Retina (tissue), 1 donor: ENCODE measurements at places on chromosomes 2 and 18.

DNA sequence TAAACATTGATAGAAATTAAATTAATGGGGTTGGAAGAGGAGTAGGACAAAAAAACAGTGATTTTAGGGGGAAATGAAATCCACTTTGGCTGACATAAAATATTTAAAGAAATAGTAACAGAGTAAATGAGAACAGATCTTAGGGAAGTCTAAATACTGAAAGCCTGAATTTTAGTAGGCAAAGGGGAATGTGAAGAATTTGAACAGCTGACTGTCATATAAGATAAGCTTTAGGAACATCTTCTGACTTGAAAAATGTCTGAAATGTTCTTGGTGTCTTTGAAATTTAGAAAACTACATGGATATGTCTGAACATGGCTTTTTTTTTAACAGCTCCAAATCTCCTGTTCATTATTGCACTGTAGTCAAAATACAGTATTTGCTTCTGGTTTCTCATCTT lies 150.3 kb downstream of the CALCRL start:
- DNase-seq, result no peak

GRCh38 chr2:234768608-234769196 lies 183.1 kb upstream of the SH3BP4 start:
- DNase-seq, result no peak

GRCh38 chr18:5451150-5451549 lies 92.6 kb downstream of the EPB41L3 start:
- DNase-seq, result no peak

GRCh38 chr2:223297788-223298187 lies 245.8 kb downstream of the KCNE4 start:
- no peak for DNase-seq

DNA sequence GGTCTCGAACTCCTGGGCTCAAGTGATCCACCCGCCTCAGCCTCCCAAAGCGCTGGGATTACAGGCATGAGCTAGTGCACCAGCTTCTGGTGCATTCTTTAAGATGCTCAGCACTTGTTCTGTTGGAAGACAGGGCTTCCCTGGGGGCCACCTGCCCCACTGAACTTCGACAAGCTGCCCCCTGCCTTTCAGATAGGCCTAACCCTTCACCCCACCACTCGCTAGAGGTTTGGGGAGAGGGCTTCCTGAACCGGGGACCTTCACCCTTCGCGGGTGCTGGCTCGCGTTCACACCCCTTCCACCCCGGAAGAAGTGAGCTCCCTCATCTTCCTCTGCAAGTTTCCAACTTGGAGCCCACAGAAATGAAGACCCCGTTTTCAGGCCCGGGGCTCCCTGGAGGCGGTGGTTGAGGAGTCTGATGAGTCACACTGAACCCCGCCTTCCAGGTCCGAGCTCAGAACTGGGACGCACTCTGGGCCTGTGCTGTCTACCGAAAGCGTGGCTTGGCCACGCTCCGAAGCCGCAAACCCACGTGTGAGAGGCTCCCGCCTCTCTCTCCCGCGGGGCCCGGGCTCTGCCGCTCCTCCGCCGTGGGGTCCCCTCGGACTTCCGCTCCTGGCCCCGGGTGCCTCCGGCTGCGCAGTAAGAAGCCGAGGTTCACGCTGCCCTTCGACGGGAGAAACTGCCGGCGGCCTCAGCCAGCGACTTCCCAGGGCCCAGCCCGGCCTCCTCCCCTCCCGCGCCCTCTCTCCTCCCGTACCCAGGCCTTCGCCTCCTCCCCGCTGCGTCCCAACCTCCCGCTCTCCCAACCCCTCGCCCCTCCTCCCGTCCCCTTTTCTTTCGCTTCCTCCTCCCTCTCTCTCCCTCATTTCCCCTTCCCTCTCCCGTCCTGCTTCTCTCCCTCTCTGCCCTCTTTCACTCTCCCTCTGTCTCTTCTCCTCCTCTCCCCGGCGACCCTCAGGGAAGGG lies 47.5 kb upstream of the SP3 start:
- peak; percentile 81 for DNase-seq

DNA sequence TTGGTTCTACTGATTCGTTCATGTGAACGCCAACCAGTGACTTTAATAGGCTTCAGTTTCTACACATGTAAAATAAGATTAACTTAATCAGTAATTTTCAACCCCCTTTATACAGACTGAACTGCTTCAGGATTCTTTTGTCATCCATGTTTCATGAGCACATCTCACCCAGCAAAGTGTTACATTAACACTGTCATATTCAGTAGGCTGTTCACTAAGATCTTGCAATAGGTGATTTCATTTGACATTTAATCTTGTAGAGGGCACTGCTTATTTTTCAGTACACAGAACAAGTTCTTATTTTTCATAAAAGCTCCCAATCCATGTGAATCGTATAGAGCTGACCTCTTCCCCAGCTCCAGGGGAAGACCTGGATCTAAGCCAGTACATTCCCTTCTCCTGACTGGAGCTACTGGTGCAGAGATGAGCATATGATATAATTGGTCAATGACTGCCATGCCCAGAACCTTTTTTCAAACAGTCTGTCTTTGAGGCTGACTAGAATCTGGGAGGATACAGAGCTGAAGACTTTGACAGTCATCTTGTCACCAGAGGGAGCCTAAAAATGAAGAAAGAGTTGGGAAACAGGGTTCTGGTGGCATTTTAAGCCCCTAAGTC lies 72.2 kb upstream of the CHRNA1 start:
- peak; percentile 44 for DNase-seq

DNA sequence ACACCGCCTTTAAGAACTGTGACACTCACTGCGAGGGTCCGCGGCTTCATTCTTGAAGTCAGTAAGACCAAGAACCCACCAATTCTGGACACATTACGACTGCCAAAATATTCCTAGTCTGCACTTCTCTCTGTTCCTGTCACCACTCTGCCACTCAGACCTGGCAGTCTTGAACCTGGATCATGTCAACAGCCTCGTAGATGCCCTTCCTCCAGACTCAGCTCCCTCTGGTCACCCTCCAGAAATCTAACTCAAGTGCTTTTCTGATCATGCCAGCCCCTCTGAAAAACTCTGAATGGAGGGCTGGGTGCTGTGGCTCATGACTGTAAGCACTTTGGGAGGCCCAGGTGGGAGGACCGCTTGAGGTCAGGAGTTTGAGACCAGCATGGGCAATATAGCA lies 20.3 kb downstream of the AAK1 start:
- no peak for DNase-seq

GRCh38 chr2:101520246-101520645 lies 45.3 kb upstream of the RFX8 start:
- no peak for DNase-seq

DNA sequence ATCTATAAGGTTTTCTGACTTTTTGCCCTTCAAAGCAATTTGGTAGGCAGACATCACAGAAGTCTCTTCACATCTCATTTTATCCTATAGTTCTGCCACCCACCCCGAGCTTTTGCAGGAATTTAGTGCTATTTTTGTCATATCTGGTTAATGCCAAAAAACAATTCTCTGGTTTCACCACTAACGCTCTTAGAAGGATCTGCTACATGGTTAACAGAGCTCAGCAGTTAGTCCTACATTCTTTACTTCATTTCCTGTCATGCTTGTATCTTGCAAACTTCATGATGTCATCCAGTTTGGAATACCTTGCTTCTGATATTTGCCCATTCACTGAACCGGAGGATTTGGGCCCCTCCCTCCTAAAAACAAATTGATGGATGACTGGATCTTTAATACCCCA lies 116.8 kb upstream of the SERPINE2 start:
- no peak for DNase-seq

DNA sequence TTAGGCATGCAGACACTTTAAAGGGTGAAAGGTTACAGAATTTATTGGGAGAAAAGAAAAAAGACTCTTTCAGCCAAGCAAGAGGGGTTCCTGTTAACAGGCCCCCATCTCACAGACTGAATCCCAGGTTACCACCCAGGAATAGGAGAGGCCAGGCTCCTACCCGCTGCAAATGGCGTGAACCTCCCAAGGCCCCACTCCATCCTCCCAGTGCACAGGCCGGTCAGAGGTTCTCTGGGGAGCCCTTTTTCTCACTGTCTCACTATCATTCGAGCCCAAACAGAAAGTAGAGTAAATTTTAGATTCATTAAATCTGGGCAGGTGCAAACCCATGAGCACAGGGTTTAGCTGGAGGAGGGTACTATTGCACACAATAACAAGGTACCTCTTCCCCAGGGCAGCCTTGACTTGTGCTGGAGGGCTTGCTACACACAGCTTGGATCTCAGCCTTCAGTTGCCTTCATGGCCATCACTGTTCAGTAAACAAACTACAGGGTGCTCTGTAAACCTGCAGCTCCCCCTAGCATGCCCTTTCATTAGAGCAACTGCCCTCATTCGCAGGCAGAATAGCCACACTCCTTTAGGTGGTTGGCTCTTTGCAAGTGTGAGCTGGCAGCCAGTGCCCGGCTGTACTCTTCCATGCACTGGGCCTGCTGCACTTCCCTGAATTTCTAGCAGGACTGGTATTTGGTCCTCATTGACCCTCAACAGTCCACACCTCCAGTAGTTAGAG lies 7.3 kb upstream of the PLEK start:
- DNase-seq, result peak; percentile 12

GRCh38 chr2:217177720-217178119 lies 317.9 kb upstream of the TNP1 start:
- no peak for DNase-seq

DNA sequence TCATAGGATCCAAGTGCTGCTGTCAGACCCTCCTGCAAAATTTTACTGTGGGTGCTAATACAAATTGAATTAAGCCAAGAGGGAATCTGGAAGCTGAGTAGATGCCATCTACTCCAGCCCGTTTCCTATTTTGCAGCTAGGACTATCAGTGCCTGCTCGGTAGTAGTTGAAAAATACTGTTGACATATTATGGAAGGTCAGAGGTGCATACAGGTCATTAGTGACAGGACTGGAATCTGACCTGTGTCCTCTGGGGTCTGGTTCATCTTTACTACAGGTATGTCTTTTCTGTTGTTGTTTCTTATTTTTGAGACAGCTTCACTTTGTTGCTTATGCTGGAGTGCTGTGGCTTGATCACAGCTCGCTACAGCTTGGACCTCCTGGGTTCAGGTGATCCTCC lies 58.8 kb downstream of the MAP4K4 start:
- DNase-seq, result no peak

- no peak for DNase-seq
Measured at GRCh38 chr2:197297772-197298318, 12.7 kb downstream of the ANKRD44 start.

DNA sequence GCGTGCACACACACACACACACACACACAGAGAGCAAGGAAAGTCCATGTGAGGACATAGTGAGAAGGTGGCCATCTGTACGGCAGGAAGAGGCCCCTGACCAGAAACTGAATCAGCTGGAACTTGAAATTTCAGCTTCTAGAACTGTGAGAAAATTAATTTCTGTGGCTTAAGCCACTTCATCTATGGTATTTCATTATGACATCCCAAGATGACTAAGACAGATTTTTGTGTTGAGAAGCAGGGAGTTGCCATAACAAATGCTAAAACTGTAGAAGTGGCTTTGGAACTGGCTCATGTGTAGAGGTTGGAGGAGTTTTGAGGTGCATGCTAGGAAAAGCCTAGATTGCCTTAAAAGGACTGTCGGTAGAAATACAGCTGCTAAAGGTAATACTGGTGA lies 63.4 kb upstream of the ZBTB7C start:
- DNase-seq, result no peak

DNA sequence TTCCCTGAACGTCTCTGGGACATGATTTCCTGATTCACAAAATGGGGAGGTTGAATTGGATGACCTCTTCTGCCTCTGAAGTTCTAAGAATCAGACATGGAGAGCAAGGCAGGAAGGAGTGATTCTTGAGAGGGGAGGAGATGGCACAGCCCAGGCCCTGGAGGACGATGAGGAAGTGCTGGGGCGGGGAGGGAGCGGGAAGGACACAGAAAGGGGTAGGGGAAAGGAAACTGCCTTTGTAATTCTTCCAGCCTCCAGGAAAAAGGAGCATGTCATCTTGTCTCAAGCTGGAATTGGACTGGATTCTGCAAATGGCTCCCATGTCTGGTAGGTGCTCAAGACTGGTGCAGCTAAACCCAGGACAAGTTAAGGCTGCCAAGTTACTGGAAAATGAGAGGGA lies 97.0 kb upstream of the NCK2 start:
- no peak for DNase-seq

- no peak for DNase-seq
Measured at GRCh38 chr2:223644136-223644535, 42.0 kb upstream of the SCG2 start.

GRCh38 chr18:6595666-6596065 lies 133.8 kb upstream of the ARHGAP28 start:
- no peak for DNase-seq

- DNase-seq, result no peak
Measured at GRCh38 chr2:117335967-117336366, 478.5 kb upstream of the DDX18 start.
